Anterior cingulate cortex (tissue), 58 donors: ENCODE measurements at places on chromosomes 13 and 19.

DNA sequence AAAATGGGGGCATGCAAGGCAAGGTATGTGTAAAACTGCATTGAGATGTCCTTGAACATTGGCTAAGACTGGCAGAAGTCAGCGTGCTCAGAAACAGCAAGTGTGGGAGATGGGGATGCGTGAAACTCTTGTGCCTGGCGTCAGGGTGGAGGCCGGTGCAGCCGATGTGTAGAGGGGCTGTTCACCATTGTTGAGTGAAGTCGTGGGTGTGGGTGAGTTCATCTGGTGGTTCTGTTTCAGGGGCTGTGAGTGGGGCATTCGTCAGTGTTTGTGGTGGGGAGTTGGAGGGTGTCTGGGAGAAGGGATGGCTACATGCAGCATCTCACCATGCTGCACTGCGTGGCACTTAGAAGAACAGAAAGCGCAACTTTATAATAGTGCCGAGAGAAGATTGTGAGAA is 11.4 kb upstream of the MIA start:
- DNase-seq, result no peak

DNA sequence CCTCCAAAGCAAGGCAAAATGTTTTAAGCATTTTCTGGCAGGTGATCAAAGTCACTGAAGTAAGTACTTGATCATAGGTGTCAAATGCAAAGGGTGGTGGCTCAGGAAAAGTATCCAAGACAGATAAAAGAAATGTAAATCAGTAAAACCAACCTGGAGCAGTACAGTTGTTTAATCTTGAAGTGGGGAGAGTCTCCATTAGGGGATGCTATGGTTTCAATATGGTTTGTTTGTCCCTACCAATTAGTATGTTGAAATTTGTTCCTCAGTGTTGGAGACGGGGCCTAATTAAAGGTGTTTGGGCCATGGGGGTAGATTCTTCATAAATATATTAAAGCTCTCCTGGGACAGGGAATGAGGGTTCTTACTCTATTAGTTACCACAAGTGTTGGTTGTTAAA is 1781.7 kb upstream of the PRR20A start:
- DNase-seq, result no peak

DNA sequence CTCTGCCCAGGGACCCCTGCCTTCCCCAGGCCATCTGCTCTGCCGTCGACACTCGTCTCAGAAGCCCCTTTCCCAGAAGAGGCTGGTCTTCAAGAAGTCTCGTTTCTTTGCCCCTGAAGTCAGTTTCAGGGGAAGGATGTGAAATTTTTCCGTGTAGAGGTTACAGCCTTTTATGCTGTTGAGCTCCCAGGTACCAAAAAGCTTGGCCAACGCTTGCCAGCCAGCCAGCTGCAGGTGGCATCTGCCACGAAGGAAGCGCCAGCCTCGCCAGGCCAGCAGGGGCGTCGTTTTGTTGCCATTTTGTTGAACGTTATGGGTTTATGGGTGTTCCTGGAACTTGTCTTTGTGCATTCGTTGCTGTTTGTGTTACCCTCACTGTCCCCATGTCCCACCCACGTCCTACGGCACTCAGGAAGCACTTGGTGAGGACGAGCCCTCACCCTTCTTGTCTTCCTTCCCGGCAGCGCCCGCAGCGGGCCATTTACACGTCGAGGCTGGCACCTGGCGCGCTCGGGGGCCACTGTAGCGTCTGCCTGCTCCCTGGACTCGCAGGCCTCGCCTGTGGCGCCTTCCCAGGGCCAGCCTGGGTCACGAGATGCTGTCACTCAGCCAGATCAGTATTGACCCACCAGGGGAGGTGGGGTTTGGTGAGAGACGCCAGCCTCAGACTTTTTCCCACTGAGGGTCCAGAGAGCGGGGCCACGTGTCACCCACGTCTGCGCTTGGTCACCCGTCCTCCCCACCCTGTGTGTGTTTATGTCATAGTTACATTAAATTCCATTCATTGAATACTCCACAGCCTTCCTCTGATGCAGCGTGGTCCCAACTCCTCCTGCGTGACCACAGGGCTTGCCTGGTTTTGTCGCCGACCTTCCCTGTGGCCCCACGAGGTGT is 37.1 kb downstream of the AP1M1 start:
- DNase-seq, result no peak

GRCh38 chr13:91406619-91407018 is 8.2 kb downstream of the GPC5 start:
- no peak for DNase-seq

DNA sequence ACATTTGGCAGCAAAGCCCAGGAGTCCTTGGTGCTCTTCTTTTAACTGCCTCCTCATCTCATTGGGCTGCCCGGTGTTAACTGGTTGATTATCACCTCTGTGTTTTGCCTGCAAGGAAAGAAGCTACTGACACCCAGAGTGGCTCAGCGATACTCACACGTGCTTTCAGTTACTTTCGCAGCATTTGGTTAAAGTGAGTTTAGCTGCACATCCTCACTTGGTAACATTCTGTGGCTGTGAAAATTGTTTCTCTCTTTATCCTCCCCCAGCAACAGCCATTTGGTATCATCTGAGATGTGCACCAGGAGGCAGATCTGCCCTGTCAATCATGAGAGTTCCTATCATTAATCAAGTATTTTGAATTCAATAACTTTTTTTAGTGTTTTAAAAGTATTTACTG is 44.6 kb upstream of the GPR183 start:
- no peak for DNase-seq

DNA sequence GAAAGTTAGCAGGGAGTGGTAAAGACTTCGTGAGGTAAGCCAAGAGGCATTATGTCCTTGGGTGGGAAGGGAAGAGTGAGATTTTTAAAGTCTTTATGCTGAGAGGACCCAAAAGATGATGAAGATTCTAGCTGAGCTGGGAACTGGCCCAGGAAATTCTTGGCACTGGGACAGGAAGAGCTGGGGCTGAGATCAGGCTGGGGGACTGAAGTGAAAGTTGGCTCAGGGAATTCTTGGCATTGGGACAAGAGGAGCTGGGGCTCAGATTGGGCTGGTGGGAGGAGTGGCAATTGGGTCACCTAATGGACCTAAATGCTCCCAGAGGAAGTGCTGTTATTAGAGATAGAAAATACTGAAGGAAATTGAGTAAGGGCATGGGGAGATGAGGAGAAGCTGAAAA is 8.8 kb downstream of the SCEL start:
- DNase-seq, result peak; percentile 3

DNA sequence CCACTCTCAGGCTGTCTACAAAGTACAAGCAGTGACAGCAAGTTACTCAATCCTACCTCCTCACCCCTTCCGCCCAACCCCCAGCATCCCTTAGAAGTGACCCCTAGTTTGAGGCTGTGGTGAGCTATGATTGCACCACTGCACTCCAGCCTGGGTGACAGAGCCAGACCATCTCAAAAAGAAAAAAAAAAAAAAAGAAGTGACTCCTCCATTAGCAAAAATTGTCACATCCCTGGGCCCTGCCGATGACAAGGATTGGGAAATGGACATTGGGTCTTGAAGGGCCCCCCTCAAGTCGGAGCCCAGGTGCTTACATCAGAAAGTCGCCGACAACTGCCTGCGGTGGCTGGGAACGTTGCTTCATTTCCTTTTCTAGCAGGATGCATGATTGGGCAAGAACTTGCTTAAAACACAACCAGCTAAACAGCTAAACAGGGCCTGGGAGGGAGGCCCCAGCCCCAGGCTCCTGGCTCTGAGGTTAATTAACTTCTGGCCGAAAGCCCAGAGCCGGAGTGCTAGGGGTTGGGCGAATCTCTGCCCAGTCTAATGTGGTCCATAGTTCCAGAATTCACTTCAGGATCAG is 15.3 kb downstream of the RAB3D start:
- DNase-seq, result peak; percentile 77

DNA sequence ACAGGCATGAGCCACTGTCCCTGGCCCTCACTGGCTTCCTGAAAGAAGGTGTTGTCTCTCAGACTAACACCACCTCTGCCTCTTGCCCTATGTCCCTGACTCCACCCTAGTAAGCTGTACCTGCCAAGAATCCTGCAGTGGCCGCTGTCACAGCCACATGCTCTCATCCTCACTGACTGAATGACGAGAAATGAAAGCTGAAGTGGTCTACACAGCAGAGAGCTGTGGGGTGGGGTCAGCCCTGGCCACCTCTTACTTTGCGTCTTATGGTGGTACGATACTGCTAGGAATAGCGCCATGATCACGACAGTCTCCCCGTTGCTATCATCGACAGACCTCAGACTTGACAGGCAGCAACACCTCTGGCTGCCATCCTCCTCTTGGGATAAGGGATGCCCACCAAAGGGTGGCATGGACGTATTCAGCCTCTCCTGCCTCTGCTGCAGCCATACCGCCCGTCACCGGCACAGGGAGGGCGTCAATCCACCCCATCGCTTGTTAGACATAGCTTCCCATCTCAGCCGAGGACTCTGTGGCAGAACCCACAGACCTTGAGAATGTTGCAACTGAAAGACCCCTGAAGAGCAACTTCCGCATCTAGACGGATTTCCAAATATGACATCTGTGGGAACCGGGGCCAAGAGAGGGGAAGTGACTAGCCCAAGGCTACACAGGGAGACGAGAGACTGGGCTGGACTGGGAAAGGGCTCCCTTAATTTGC is 809 bp downstream of the MYO1F start:
- no peak for DNase-seq

DNA sequence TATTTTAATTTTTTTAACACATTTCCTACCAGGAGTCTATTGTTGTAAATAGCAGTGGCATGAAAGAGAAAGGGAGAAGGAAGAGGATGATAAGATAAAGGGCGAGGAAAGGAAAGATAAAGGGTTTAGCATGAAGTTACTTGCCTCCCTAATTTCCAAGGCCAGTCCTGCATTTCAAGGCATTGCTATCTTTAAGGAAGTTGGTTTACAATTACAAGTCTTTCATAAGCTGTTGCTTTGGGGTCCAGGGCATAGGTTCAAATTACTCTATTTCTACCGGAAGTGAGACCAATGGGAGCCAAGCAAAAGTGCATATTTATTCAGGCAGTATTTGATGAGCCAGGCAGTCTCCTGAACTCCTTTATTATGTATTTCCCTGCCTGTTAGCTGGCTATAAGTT is 27.7 kb upstream of the UBL3 start:
- no peak for DNase-seq

DNA sequence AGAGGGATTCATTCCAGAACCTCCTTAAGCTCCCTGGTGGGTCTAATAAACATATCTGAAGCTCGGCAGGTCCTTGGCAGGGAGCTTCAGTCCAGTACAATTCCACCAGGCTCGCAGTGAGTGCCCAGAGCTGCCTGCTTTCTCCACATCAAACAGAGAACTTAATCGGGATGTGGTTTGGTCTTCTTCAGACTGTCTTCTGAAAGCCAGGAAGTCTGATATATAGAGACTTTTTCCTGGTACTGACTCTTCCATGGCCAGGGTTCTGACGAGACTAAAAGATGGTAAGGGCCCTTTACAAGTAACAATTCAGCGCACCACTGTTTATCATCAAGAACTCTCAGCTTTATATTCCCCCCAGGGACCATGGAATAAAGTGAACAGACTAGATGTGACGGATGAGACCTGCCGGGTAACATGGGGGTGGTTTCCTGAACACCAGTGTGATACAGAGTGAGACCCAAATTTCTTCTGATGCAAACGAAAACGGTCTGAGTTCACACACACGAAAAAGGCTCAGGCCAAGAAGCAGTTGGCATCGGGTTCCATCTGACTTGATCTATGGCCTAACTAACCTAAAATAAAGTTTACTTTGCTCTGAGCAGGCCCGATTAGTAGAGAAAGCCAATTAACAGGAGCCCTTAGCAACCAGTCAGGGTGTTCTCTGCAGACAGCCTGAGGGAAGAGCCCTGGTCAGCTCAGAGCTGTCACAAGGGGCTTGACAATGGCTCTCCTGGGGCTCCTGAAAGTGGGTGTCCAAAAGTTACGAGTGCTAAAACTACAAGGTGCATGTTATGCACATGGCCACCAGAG is 29.0 kb downstream of the RANBP3 start:
- DNase-seq, result no peak
